ENCODE measurements at places on chromosomes 2 and 18. TPM values are rescaled to one million over a fixed set of nuclear protein-coding genes. Genes with fewer than 3 reads are reported as not detected.

The MEIS1 gene
- total RNA-seq = 26.5 TPM

The PCARE gene
- total RNA-seq = not detected

The CIDEA gene
- total RNA-seq = 1.8 TPM

The UGT1A5 gene
- total RNA-seq = not detected

The SERPINB12 gene
- not detected for total RNA-seq
